HFFc6 (cell line): ENCODE measurements at places on chromosomes 2 and 18.

DNA sequence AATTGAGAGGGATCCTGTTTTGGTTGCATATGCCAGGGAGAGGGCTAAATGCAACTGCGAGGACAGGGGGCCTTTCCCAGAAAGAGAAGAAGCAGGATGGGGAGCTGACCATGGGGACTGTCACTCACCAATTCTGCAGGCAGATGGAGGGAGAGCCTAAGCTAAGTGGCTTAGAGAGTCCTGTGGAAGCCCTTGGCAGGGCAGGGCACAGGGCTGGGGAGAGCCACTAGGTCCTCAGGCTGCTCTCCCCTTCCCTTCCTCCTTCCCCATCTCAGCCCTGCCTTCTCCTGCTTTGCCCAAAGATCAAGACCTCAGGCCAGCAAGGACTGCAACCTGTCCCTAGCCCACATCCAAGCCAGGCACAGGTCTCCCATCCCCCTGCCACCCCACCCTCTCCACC, 24.4 kb upstream of the CATIP start:
- DNase-seq, result no peak

DNA sequence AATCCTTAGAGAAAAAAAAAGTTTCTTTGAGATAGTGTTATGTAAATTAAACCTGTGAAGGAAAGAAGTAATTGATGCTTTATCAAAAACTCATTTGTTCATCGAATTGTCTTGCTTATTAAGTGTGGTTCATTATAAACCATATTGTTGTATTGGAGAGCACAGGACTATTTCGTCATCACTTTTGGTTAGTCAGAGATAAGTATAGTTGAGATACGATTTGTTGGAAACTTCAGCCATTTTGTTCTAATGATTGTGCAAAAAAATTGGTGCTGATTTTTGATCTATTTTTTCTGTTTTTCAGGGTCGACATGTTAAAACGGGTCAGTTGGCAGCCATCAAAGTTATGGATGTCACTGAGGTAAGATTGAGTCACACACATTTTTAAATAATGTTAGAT, 92.9 kb downstream of the MAP4K4 start:
- DNase-seq, result no peak

- no peak for DNase-seq
Observed at GRCh38 chr2:224894356-224894755, 147.9 kb downstream of the DOCK10 start.

- DNase-seq, result no peak
Observed at GRCh38 chr2:18047213-18047611, 168.7 kb downstream of the KCNS3 start.

DNA sequence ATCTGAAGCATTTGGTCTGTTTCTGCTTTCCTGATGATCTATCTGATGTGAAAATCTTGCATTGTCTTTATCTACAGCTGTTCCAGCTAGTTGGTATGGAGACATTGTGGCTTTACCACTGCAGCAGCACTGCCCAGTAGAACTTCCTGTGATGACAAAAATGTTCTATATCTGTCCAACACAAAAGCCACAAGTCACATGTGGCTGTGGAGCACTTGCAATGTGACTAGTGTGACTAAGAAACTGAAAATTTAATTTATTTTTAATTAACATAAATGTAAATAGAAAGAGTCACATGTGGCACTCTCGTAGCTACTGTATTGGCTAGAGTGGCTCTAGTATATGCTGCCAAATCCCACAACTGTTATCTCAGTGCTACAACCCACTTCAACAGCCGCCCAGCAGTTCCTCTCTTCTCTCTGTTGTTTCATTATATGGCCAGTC, 425.7 kb downstream of the SETBP1 start:
- DNase-seq, result peak; percentile 41

- no peak for DNase-seq
Observed at GRCh38 chr2:110718990-110719389, 13.4 kb upstream of the ACOXL start.

DNA sequence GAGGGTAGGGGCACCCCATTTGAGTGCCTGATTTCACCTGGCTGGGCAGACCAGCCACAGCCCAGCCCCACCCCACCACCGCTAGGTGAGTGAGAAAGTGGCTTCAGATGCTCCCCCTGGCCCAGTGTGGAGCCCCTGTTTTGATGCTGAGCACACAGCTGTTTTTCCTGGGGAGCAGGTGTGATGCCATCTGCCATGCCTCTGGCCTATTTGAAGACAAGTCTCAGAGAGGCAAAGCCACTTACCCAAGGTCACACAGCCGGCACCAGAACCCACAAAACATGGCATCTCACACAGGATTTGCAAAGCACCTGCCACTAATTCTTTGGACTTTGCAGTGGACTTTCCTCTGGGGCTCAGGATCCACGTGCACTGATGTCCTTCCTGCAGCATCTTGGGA, 131.3 kb downstream of the INHBB start:
- DNase-seq, result no peak

- DNase-seq, result no peak
Observed at GRCh38 chr2:181575024-181575649, 81.8 kb downstream of the CERKL start.

DNA sequence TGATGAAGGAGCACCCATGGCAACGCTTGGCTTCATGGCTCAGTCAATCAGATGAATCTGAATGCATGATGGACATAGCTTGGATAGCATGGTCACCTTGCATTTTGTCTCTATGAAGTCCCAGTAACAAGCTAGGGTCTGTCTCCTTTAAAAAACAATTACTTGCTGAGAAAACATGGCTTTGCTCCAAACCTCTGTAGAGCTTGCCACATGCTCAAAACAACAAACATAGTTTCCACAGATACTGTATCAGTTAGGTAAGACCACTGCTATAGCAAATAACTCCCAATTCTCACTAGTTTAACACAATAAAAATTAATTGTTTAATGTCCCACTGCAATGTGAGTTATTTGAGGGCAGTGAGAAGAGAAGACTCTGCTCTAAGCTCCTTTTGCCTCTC, 401.0 kb downstream of the IRS1 start:
- no peak for DNase-seq

- no peak for DNase-seq
Observed at GRCh38 chr18:26565514-26565913, 17.2 kb upstream of the KCTD1 start.

DNA sequence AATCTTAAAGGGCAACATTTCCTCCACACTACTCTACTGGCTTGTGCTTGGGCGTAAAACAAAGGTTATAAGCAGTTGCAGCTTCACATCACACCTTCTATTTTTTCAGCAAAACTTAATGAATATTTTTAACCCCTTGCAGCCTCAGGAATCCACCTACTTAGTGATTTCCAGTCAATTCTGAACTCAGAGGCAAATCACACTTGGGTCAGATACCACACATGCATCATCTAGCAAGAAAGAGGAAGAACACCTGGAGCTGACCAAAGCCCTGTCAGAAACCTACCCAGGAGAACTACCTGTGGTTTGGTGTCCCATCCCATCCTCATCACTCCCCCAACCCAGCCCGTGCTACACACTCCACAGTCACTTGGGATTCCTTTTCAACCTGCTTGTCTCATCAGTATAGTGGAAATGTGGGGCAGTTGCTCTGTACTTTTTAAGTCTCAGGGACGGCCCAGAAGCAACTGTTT, 25.5 kb downstream of the PIAS2 start:
- no peak for DNase-seq

- no peak for DNase-seq
Observed at GRCh38 chr2:207434899-207435465, 94.8 kb upstream of the CREB1 start.

DNA sequence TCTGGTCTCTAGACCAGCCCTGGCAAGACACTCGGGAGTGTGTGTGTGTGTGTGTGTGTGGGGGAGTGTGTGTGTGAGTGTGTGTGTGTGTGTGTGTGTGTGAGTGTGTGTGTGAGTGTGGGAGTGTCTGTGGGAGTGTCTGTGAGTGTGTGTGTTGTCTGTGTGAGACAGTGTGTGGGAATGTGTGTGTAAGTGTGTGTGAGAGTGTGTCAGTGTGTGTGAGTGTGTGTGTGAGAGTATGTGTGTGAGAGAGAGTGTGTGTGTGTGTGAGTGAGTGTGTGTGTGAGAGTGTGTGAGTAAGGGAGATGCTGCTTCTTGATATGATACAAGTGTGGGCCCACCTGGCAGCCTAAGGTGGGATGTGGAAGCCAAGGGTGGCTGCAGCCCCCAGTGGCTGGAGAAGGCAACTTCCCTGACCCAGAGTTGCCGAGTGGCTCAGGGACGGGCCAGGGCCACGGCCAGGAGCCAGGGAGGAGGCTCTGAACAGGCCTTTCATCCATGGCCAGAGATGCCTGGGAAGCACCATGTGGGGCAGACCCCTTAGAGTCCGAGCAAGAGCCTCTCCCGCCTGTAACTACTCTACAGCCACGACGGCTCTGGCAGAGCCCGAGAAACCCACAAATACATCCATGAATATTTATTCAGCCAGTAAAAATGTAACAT, 159.3 kb upstream of the MYCN start:
- no peak for DNase-seq

DNA sequence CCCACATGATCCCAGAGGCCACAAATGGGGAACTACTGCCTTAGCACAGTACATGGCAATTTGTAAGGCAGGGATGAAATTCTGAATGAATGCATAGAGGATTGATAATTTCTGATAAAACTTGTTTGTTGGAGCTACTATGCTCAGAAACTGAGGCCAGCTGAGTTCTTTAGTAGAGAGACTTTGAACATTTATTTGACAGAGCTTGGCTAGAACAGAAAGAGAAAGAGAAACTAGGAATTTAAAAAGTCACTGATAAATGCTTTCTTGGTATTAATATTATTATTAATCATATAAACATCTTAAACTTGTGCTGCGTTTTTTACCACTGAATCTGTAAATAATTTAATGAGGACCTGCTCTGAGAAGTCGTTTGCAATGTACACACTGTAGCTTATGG, 923.7 kb upstream of the CNTNAP5 start:
- DNase-seq, result no peak

- DNase-seq, result no peak
Observed at GRCh38 chr2:209526561-209526960, 102.7 kb downstream of the MAP2 start.

GRCh38 chr2:238501311-238501710, 74.6 kb downstream of the ASB1 start:
- no peak for DNase-seq

- no peak for DNase-seq
Observed at GRCh38 chr2:66581339-66582103, 146.6 kb downstream of the MEIS1 start.

DNA sequence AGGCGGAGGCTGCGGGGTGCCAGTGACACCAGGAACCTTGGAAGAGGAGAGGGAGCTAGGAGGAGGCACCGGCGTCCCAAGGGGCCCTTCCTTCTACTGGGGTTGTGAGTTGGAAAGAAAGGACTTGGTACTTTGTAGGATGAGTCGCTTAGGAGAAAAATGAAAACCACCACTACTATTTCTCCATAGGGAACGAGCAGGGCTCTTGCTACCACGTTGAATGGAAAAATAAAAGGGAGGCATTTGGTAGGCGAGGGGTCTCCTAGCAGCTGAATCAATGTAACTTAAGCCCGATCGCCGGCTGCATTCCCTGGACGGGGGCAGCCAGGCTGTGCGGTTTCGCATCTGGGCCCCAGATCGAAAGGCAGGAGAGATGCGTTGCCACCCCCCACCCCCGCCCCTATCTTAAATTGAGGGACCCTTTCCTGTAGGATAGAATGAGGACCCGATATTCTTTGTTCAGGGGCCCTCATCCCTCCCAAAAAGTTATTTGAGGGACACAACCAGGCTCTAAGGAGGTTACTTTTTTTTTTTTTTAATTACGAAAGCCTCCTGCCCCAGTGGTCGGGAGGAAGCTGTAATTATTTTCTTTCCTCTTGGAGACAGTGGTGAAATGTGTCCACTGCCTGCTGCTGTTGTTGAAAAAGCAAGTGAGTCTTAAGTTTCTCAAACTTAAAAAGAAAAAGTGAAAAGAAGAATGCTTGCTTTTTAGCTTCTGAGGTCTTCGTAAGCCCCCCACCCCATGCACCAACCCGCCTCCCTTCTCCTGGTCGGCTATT, 1.3 kb downstream of the IGFBP2 start:
- DNase-seq, result no peak

DNA sequence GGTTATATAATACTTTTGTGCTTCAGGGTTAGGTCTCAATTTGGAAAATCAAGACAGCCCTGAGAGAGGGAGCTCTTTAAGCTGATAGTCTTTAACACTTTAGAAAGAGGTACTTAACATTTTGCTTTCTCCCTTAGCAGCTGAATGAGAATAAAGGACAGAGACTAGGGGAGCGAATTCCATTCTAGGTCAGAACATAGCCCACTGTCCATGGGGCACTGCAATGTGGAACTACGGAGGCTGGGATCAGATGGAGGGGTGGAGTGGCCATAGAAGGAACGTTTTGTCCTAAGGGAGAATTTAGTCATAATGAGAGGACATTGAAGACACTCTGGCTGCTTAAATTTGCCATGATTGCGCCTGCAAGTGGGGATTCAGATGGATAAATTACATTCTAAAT, 794 bp downstream of the GKN2 start:
- DNase-seq, result no peak

GRCh38 chr18:23552505-23552904, 33.8 kb downstream of the NPC1 start:
- no peak for DNase-seq

DNA sequence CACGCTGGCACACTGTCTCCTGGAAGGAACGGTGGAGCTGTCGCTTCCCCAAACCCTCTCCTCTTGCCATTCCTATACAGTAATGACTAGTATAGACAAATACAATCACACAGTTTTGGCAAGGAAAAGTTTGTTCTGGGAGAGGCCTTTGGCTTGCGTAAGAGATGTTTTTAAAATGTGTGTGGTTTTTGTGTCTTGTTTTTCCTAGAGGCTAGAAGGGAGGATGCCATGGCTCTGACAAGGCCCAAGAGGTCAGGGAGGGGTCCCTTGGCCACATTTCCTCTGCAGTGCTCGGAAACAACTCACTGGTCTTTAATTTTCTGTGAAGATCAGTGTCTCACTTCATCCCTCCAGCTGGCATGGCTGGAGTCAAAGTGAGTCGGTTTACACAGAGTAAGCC, 195.9 kb downstream of the SH3RF3 start:
- DNase-seq, result peak; percentile 94

DNA sequence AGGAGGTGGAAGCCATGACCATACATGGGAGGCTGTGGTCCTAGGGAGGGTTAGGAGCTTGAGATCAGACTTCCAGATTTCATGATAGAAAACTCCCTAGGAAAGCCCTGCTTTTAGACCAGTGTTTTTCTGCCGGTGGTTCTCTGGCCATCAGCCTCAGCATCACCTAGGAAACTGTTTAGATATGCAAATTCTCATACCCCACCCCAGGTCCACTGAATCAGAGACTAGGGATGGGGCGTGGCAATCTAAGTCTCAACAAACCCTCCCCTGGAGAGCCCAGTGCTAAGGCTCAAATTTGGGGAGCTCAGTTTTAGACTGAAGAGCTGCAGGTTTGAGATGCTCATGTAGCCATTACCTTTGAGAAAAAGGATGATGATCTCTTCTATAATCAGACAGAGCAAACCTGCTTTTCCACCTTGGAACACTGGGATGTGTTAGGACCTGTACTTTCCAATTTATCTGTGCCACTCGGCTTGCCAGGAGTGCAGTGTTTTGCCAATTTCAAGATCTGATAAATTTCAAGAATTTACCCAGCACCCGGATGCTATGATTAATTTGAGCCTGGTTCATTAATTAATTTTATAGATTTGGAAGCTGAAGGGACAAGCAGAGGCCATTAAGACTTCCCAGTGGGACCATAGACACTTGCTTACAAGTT, 31.5 kb upstream of the LYPD6B start:
- DNase-seq, result no peak

- DNase-seq, result no peak
Observed at GRCh38 chr2:220006152-220006621, 378.8 kb downstream of the SLC4A3 start.

- DNase-seq, result peak; percentile 64
Observed at GRCh38 chr2:9770308-9771100, 72.8 kb upstream of the TAF1B start.
